A172 (cell line): ENCODE measurements at places on chromosomes 11 and 22. TPM values are rescaled to one million over a fixed set of nuclear protein-coding genes. Genes with fewer than 3 reads are reported as not detected.

UPK3A gene
- total RNA-seq: not detected in 2 replicates

- DNase-seq: no peak
Observed at GRCh38 chr11:113188371-113188834, 126.0 kb upstream of the TTC12 start.

MTCH2 gene
- 250 and 254 TPM in 2 replicates for total RNA-seq

DNA sequence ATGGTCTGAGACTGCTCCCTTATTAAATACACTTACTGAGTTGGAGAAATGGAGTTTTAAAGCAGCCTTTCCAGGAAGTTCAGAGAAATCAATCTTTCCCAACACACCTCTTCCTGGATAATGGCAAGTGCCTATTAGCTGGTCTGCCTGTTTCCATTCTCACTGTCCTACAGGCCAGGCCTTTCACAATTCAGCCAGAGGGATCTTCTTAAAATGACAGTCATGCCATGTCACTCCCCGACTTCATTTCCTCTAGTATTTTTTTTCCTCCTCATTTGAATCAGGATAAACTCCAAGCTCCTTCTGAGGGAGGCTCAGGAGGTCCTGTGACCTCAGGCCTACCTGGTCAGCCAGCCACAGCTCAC is 62.6 kb downstream of the FDX1 start:
- no peak for DNase-seq

PUS3 gene
- total RNA-seq: 9.5 and 14.0 TPM in 2 replicates

DNA sequence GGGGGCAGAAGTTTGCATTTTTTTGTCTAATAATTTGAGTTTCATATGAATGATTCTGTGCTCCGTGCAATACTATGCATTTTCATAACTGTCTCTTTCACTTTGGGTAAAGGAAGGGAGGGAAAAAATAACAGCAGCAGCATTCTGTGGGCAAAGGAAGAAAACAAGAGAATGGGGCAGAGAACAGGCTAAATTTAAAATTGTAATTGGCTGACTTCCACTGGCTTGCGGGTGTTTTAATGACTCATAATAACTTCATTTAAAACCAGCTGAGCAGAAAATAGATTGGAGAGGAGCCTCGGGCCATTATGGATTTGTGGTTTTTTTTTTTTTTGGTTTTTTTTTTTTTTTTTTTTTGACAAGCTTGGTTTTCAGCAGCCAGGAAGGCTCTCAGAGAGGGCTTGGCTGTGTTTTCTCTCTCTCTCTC is 107.4 kb downstream of the ZBTB16 start:
- peak; percentile 57 for DNase-seq

GRCh38 chr22:43303751-43304150 is 39.4 kb downstream of the SCUBE1 start:
- DNase-seq: no peak

DNA sequence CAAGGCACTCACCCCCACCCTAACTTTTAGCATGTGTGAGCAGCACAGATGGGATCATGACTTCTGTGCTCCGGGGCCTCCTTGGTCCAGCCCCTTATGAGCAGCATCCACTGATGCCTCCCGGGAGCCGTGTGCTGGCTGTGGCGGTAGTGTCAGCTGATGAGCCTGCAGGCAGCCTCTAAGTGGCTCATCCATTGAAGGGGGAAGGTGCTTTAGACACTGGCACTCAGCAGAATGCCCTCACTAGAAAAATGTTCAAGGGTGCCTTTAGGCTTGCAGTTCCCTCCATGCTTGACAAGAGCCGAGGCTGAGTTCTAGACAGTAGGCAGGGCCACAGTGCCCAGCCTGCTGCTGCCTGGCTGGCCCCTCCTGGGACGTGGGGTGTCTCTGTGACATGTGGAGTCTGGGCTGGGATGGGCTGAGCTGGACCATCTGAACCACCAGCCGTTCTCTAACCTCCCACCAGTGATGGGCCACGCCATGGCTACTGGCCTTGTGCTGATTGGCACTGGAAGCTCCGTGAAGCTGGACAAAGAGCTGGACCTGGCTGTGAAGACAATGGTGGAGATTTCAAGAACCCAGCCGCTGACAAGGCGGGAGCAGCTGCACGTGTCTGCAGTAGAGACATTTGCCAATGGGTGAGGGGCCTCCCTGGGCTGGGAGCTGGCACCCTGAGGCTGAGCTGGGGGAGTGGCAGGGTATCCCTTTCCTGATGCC is 5.8 kb downstream of the TTC38 start:
- no peak for DNase-seq

SLC22A25 gene
- total RNA-seq: not detected in 2 replicates

GRCh38 chr11:17063171-17064002 is 14.1 kb downstream of the RPS13 start:
- peak; percentile 45 for DNase-seq

- DNase-seq: no peak
Observed at GRCh38 chr11:35122308-35122707, 16.7 kb upstream of the CD44 start.

DNA sequence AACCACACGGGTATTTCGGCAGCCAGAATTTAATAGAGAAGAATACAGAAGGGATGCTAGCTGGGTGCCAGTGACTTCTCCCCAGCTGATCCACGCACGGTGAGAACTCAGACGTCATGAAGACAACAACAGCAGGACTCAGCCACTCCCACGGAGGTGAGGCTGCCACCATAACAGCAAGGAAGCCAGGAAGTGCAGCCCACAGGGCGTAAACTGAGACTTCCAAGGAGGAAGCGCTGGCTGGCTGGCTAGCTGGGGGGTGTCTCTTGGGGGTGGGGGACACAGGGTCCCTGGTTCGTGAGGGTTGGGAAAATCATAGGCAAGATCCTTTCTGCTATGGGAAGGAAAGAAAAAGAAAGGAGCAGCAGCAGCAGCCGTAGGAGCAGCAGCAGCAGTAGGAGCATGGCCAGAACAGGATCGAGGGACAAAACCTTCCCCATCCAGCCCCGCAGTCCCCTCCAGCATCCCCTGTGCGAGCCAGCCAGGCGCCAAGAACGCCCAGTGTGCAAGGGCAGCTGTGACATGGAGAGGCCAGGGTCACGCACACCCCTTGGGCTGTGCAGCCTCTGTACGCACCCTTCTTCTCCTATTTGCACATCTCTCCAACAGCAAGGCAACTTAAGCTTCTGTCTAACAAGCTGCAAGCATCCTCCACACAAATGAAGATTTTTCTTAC is 49.6 kb upstream of the SHANK2 start:
- DNase-seq: no peak

APOA4 gene
- total RNA-seq: not detected in 2 replicates

DNA sequence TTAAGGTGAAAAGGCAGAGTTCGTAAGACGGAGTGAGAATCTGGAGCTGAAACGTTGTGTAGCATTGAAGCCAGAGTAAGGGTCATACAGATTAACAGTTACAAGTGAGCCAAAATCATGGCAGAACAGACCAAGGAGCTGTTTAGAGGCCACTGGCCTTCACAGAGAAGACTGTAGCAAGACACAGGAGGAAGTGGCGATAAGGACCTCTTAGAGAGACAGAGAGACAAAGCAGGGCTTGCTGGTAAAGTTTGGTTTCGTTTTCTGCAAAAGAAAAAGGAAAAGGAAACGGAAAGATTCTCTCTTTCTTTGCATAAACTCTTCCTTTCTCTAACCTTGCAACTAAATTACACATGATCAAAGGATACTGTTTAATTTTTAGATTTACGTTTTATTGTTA is 83.0 kb downstream of the AASDHPPT start:
- peak; percentile 1 for DNase-seq

- no peak for DNase-seq
Observed at GRCh38 chr22:20226077-20226716, 41.9 kb downstream of the RTN4R start.

GRCh38 chr22:24483976-24484545 is 11.1 kb upstream of the UPB1 start:
- DNase-seq: no peak

ALDH3B1 gene
- total RNA-seq: 54.0 and 64.8 TPM in 2 replicates

GRCh38 chr22:48868554-48868953 is 959.1 kb downstream of the BRD1 start:
- DNase-seq: no peak

GRCh38 chr22:30922151-30922611 is 46.4 kb downstream of the MORC2 start:
- DNase-seq: no peak
